Esophagus squamous epithelium (tissue), 5 donors: ENCODE measurements at places on chromosomes 5 and 9.

GRCh38 chr9:69317894-69318293 is 7.1 kb upstream of the ENTREP1 start:
- DNase-seq: no peak

DNA sequence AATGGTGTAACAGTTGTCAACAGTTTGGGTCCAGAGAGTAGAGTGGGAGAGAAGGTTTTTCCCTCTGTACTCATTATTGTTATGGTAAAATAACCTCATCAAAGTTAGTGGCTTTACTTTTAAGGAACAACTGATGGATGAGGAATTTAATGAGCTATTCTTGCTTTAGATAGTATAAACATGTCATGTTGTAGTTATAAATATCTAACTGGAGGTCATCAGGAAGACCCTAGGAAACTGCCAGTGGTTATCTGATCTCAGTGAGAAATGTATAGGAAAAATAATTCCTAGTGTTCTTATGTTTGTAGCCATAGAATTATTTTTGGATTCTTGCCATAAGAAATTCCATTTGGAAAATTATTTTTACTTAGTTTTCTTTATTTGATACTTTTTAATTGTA is 4.1 kb downstream of the ERCC6L2 start:
- DNase-seq: no peak

GRCh38 chr5:74130155-74130897 is 504.3 kb downstream of the ARHGEF28 start:
- DNase-seq: no peak

GRCh38 chr5:138639326-138639725 is 64.1 kb upstream of the HSPA9 start:
- DNase-seq: no peak

DNA sequence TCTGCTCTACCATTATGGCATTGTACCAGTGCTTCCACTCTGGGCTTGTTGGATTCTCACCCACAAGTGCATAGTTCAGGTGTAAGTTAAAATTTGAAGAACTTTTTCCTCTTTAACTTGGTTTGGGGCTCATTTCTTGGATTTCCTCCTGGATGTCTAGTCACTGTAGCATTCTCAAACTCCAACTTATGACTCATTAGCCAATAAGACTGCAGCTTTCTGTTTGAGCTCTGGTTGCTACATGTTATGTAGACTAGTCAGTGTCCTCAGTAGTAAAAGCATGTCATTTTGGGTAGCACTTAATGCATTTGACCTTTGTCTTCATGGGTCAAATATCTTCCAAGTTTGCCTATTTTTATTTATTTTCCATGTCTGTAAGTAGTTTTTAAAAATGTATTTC is 790.8 kb downstream of the BRINP1 start:
- no peak for DNase-seq

DNA sequence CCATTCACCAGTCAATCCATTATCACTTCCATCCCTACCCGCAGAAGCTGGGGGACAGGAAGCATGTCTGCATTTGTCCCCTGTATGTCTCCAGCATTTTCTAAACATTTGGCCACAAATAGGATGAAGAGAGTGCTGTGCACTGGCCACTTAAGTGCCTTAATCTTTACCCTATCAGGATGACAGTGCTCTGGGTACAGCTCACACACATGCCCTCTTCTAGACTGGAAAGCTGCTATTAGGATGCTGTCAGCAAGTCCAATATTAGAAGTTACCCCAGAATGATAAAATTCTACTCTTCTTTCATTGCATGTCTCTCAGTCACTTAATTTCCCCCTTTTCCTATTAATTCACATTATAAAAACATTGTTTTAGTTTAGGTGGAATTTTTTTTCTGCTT is 168.4 kb downstream of the RASEF start:
- DNase-seq: no peak

DNA sequence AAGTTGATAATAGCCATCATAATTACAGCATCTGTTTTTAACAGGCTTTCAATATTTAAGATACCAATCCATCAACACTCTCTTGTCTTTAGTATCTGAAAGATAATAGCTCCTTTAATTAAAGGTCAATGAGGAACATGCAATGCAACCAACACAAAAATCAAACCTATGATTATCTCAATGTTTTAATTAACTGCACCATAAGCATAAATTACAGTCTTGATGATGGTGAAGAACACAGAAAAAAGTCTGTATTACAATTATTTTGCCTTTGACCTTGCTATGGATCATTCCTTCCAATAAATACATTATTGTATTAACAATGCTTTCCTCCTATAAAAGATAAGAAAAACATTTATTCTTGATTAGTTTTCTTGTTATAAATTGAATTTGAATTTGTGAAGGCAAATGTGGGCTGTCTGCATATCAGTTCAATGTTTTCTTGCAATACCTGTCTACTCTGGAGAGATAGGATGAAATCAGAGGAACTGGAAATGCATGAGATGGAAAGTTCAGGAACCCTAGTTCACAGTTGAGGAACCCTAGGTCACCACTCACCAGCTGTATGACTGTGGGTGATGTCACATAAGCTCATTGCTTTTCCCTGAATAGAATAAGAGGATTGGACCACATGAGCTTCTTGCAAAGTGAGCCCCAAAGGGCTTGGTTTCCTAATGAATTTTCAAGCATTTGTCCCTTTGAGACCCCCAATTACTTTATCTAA is 58.5 kb upstream of the ANXA1 start:
- DNase-seq: no peak

- DNase-seq: no peak
Measured at GRCh38 chr5:96067251-96067650, 105.6 kb upstream of the ELL2 start.

GRCh38 chr9:77472646-77473045 is 175.5 kb downstream of the GNA14 start:
- no peak for DNase-seq

DNA sequence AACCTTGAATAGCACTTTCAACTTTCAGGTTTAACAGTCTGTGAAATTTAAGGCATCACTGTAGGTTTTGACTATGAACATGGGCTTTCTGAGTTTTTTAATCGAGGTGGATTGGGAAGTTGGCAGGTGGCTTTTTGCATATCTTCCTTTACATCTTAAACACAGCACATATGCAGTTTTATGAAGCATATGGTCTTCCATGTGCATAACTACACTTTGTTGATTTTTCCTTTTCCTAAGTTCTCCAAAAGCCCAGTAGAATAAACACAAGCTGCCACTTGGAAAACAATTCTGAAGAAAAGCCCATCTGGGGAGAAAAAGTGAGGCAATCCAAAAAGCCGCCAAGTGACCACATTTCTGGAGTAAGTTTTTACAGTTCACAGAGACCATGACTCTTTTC is 236.5 kb upstream of the IL12B start:
- DNase-seq: no peak

- no peak for DNase-seq
Measured at GRCh38 chr5:87007737-87008136, 259.9 kb upstream of the RASA1 start.

DNA sequence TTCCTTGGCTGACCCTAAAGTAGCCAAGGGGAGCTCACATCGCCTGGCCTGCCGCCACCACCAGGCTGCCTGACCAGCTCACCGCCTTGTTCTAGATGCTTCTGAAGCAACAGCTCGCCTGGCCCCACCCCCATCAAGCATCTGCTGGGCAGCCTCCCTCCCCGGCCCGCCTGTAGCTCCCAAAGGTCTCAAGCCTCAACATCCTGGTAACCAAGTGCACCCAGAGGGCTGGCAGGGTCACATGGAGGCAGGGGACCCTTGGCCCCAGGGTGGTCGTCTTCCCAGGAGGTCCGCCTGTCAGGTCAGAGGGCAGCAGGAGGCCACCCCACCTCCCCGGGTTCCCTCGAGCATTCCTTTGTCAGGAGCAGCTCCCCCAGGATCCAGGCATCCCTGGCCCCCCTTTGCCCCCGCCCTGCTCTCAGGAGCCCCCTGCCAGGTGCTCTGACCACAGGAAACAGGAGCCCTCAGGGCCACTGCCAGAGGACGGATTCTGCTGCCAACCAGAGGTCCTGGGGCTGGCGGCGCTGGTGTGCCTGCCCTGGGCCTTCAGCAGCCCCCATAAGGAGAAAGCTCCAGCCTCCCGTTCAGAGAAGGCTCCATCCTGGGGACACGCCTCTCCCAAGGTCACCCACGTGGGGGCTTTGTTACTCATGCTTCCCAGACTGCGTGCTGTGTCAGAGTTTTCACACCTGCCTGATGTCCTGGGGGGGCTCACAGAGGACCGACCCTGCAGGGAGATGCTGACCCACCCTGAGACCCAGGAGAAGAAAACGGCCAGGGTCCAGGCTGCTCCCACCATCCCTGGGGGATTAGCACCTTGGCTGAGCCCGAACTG is 3.5 kb upstream of the LRRC14B start:
- no peak for DNase-seq

GRCh38 chr5:77424921-77425320 is 67.2 kb downstream of the WDR41 start:
- no peak for DNase-seq

- DNase-seq: no peak
Measured at GRCh38 chr5:3787604-3788003, 192.0 kb downstream of the IRX1 start.

DNA sequence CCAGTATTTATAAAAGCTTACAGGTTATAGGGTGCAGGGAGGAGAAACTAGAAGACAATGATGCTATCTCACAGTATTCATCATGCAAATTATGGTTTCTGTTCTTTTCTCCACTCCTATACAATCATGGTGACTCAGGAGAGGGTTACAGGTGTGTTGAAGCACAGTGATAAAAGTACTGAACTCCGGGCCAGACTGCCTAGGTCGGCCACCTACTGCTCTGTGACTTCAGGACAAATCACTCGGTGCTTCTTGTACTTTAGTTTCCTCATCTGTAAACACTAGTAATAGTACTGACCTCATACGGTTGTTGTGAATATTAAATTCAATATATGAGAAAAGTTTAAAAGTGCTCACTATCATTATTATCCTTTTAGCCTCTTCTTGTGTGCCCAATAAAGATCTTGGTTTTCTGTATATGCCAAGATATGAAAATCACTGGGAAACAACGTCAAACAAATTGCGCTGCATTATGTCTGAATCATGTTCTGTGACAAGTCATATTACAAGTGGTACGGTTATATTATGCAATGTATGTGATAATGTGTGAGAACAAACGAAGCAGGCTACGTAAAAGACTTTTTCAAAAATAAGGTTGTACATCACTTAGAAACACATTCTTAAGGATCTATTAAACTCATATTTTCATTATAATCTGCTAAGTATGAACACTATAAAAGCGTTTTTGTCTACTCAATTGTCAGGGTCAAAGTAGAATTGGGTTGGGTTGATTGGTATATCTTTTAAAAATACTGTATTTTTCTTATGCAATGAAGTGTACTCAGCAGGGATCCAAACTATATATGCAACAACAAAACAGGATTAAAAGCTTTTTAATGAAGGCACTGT is 153.3 kb downstream of the EFNA5 start:
- DNase-seq: no peak

DNA sequence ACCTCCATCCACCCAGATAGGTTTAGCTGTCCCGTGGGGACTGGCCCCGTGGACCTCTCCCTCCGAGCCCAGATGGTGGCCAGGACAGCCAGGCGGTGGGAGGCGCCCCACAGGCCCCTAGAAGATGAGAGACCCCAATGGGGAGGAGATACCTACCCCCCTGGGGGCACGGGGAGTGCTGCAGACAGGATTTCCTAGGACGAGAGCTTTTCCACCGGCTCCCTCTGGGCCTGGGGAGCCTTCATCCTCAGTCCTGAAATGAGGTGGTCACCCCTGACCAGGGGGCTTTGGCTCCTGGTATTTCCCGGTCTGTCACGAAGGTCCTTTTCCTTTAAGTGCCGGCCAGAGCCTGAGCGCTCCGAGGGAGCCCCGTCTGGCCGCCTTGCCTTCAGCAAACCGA is 46.8 kb downstream of the MRPL36 start:
- DNase-seq: no peak

DNA sequence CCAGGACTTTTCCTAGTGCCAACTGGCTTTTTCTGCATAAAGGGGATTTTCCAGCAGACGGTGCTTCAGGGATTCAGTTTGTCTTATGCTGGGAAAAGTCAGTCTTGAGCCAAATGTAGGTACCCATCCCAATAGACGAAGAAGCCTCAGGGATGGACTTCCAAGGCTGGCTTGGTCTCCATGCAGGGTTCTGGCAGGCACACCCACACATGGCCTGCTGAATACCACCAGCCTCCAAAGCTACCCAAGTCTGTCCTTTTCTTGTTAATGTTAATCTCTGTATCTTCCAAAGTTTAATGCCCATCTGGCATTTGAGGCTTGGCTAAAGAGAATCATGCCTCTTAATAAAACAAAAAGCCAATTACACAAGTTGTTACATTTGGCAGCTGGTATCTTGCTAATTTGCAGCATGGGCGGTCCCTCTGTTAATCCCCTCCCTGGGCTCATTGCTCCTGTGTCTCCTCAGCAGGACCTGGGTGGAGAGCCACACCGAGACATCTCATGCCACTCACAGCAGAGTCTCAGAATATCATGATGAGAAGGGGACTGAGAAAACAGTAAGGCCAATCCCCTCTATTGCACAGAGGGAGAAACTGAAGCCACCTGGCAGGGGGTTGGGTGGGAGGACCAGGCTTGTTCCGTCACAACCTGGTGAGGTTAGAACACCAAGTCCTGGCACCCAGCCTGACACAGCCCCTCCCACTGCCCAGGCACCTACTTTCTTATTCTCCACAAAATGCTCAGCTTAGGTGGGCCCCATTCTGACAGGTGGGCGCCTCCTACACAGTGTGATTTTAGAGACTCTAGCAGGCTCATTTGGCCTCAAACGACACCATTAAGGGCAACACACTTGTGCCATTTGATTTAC is 243.2 kb downstream of the FSTL4 start:
- no peak for DNase-seq

- no peak for DNase-seq
Measured at GRCh38 chr5:55289808-55290207, 17.7 kb downstream of the DHX29 start.

- DNase-seq: no peak
Measured at GRCh38 chr9:36878986-36879982, 154.8 kb downstream of the PAX5 start.

- DNase-seq: no peak
Measured at GRCh38 chr9:134442486-134443173, 116.4 kb downstream of the RXRA start.

- no peak for DNase-seq
Measured at GRCh38 chr9:33924978-33925797, 108.2 kb downstream of the UBE2R2 start.

DNA sequence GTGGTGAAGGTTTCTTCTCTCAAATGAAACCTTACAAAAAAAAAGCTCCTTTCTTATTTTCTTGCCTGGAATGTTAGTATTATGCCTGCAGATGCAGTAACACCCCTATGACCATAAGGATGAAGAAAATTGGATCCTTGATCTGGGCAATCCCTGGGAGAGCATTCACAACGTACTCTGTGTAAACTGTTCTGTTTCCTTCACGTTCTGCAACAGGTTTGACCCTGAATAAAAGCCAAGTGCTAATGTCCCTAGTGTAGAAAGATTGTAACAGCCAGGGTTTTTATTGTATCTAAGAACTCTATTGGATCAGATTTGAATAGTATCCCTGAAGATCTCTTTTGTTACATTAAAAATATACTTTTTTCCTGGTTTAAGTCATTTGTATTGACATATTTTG is 1639.6 kb upstream of the ACO1 start:
- no peak for DNase-seq

DNA sequence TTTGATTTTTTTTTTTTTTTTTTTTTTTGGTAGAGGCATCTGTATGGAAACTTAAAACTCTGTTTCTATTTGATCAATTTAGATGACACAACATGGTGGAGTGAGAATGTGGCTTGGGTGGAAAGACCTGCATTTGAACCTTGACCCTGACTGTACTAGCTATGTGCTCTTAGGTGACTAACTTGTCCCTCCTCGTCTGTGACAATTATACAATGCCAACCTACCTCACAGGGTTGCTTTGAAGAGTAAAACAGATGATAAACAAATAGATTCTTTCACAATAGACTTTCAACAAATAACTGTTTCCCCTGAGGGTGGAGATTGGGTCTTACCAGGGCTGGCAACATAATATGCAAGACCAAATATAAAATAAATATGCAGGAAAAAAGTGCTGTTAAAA is 109.3 kb downstream of the CRB2 start:
- no peak for DNase-seq
